RWPE2 (cell line): ENCODE measurements at places on chromosomes 4 and X.

GRCh38 chrX:153669901-153670731 lies 3.5 kb downstream of the PNCK start:
- DNase-seq, result no peak

DNA sequence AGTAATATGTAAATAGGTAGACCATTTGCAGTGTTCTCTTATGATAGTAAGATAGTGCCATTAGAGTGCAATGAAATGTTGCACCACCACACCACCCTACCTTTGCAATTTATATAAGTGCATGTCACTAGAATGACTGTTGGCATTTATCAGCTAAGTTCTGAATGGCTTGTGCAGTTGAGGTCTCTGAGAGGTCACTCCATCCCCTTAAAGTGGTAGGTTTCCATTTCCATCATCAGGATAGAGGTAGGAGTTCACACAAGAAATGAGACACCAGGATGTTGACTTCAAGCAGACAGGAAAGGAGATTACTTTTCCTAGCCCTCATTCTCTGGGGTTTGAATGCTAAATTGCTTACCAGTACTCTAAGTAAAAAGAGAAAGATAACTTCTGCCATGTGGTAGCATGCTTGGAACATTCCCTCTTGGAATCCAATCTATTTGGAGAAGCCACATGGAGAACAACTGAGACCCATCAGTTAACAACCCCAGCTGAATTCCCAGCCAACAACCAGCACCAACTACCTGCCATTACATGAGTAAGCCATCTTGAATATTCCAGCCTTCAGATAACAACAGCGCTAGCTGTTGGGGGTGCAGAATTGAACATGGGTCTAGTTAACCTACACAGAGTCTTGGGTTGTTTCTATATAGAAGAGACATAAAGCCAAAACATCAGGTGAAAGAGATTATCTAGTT lies 6.7 kb upstream of the LRBA start:
- DNase-seq, result no peak

GRCh38 chr4:166064721-166065120 lies 191.7 kb downstream of the TLL1 start:
- no peak for DNase-seq

DNA sequence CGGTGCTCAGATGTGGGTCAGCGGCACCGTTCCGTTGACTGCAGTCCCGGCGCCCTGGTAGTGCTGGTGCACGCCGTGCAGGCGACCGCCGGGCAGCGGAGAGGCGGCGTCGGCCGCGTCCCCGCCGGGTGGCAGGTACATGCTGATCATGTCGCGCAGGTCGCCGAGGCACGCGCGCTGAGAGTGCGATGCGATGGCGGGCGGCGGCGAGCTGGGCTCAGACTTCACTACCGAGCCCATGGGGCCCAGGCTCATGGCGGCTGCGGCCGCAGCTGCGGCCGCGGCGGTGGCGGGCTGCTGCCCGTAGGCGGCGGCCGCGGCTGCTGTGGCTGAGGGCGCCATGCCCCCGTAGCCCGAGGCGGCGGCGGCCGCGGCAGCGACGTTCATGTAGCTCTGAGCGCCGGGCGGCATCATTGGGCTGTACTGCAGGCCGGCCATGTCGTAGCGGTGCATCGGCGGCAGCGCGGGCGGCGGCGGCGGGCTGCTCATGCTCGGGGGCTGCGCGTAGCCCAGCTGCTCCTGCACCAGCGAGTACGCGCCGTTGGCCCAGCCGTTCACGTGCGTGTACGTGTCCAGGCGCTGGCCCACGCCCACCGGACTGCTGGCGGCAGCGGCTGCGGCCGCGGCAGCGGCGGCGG lies 1.0 kb downstream of the SOX3 start:
- DNase-seq, result no peak

- no peak for DNase-seq
Measured at GRCh38 chr4:25449688-25450087, 72.6 kb downstream of the ANAPC4 start.

DNA sequence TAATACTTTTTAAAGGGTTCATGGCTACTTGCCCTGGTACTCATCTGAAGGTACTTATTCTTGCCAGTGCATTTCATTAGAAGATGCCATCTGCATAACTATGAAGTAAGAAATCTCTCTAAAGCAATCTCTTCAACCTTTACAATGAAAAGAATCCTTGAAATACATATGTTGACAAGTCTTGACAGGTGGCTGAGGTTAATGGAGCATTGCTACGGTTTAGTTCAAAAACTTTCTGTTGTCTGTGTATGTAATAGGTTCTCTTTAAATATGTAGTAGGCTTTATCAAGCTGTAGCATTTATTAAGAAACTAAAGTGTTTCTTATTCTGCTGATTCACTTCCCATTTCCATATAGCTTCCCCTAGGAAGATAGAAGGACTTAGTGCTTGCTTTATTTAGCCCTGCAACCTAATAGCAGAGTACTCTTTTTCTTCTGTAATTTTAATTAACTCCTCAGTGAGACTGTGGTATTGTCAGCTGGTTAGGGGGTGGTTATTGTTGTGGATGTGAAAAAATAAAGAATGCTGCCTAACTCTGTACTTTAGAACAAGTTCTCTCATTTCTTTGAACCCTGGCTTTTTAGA lies 39.3 kb downstream of the SLAIN2 start:
- no peak for DNase-seq

DNA sequence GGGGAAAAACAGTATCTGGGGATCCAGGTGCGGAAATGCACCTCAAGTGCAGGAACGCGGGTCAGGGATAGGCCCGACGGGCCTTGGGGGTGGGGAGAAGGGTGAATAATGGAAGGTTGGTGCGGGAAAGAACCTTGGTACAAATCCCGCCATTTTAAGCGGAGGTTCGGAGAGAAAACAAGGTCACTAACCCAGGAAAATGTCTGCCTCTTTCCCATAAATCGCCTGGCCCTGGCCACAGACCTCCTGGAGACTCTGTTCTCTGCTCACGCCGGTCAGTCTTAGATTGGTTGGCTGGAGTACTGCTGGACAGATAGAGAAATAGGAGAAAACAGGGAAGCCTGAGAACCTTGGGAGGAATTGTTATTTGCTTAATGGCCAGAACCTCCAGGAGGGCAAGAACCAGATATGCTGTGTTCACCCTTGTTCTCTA lies 897 bp upstream of the FBXL5 start:
- DNase-seq, result no peak

- DNase-seq, result no peak
Measured at GRCh38 chr4:76216975-76217814, 3.6 kb upstream of the SCARB2 start.

DNA sequence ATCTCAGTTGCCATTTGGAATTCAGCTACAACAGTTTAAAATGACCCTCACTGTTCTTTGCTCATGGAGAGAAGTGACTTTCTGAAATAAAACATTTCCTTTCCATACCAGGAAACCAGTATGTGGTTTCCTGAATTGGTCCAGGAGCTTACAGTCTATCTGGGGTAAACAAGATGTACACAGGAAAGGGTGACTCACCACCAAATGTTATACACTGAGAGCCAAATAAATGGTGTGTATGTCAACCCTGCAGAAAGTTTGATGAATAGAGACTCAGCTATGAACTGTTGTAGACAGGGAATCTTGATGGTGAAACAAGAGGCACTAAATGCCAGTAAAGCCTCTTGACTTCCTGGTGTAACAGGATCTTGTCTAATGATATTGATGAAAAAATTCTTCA lies 100.4 kb downstream of the HS6ST2 start:
- no peak for DNase-seq

DNA sequence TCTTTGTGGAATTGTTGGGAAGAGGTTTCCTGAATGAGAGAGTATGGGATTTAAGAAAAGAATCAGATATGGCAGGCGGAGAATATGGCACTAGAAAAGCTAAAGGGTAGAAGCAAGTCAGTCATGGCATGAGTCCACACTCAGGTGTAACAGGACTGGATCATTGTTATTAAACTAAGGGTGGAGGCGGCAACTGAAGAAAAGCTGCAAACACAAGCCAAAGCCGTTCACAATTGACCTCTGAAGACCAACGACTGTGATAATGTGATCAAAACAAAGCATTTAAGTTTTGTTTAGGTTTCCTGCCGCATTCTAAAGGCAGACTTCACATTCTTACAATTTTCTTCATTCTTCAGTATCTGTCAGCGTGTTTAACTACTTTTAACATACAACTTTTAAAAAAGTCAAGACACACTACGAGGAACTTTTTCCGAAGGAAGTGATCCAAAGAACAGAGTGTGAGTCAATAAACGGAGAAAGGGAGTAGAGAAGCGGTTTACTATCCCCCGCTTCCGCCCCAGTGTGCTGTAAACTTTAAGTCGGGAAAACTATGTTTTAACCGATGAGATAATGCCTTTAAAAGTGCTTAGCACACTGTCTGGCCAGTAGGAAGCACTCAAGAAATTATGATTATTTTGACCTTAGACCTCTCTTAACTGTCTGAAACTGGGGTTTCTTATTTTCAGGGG lies 909 bp upstream of the SLAIN2 start:
- DNase-seq, result no peak

DNA sequence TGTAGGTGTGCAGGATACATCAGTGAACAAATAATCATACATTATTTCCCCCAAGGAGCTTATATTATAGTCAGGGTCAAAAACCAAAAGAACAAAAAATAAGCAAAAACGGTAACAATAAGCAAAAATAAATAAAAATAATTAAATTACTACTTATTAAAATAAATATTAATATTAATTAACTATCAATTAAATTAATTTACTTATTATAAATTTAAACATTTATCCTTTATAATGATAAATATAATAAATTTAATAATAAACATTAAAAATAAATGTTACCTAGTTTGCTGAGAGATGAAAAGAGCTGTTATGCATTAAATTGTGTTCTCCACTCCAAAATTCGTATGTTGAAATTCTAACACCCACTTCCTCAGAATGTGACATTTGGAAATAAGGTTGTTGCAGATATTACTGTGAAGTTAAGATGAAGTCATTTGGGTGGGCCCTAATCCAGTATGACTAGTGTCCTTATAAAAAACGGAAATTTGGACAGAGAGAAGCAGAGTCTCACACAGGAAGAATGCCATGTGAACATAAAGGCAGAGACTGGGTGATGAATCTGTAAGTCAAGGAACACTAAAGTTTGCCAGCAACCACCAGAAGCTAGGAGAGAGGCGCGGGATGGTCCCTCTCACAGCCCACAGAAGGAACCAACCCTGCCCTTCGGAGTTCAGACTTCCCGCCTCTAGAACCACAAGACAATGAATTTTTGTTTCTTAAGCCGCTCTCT lies 67.2 kb upstream of the IBSP start:
- DNase-seq, result no peak

DNA sequence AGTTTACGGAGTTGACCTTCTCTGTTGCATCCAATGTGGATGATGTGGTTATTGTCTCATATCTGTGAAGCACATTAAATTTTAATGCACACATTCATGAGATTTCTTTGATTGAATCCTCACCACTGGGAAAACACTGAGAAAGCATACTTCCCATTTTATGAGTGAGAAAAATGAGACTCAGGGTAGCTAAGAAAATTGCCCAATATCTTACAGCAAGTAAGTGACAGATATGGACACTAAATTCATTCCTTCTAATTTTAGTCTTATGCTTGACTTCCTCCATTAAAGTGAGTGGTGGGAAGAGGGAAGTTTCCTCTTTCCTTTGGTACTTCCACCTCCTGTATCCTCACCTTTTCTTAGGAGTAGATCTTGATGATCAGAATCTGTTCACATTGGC lies 504.8 kb upstream of the BOD1L1 start:
- no peak for DNase-seq

GRCh38 chr4:158999166-158999682 lies 103.7 kb upstream of the RAPGEF2 start:
- no peak for DNase-seq

DNA sequence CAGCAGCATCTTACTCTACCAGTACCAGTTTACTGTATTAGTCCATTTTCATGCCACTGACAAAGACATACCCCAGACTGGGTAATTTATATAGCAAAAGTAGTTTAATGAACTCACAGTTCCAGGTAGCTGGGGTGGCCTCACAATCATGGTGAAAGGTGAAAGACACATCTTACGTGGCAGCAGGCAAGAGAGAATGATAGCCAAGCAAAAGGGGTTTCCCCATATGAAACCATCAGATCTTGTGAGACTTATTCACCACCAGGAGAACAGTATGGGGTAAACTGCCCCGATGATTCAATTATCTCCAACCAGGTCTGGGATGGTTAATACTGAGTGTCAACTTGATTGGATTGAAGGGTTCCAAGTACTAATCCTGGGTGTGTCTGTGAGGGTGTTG lies 69.3 kb downstream of the YIPF6 start:
- no peak for DNase-seq

GRCh38 chr4:8191136-8191747 lies 7.8 kb upstream of the SH3TC1 start:
- DNase-seq, result peak; percentile 80
